Activated CD8-positive, alpha-beta memory T cell treated with anti-CD3 and anti-CD28 coated beads, Interleukin-2, amount 10 ng/mL, durations not matched to agents 7 days and 5 days (primary cell): ENCODE measurements at places on chromosomes 16 and 17. TPM values are rescaled to one million over a fixed set of nuclear protein-coding genes. Genes with fewer than 3 reads are reported as not detected.

GRCh38 chr16:83336603-83337002 lies 471.2 kb upstream of the HSBP1 start:
- no peak overlapping the region for H3K4me3 ChIP-seq
- H3K36me3 ChIP-seq, result no peaks in the 10 kb centered on the region
- no peaks in the 10 kb centered on the region for H3K27me3 ChIP-seq
- no peak overlapping the region for H3K27ac ChIP-seq

GRCh38 chr17:82440991-82441627 lies 9.4 kb downstream of the CYBC1 start:
- no peaks in the 10 kb centered on the region for H3K27me3 ChIP-seq
- DNase-seq, result no peak
- peaks cover 5% of the 10 kb centered on the region for H3K4me1 ChIP-seq

DNA sequence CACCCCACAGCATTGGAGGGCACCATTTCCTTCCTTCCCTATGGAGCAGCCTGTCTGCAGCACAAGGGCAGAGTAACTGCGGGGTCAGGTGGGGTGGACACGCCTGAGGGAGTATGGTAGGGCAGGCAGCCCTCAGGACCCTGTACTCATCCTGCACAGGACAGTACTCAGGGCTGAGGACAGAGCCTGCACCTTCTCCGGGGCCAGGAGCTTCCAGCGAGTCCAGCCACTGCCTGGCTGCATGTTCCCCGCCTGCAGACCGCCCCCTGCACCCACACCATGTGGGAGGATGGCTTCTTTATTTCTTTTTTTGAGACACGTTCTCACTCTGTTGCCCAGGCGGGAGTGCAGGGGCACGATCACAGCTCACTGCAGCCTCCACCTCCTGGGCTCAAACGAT lies 47.6 kb upstream of the CDC42EP4 start:
- DNase-seq, result no peak
- H3K4me3 ChIP-seq, result no peak overlapping the region

CPD gene
- 19.9 TPM for total RNA-seq

FBXO39 gene
- total RNA-seq, result 1.5 TPM

GRCh38 chr17:73617501-73617900 lies 26.7 kb downstream of the SDK2 start:
- H3K27ac ChIP-seq, result no peak overlapping the region
- no peak overlapping the region for H3K4me3 ChIP-seq
- H3K36me3 ChIP-seq, result peaks cover 2% of the 10 kb centered on the region

DNA sequence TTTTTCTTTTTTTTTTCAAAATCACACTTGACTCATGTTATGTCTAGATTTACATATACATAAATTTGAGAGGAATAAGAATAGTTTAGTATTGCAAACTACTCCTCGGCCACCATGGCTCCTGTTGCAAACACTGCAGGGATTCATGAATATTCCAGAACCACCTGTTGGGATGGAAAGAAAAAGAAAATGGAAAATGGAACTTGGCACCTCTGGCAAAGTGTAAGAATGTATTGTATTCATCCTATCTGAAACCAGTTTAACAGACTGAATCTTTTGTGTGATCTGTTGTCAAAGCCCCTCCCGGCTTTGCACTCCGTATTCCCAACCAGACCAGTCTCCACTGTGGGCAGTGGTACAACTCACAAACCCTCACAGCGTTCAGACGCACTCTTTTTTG lies 124.4 kb downstream of the SPECC1 start:
- H3K27me3 ChIP-seq, result no peaks in the 10 kb centered on the region
- H3K27ac ChIP-seq, result no peak overlapping the region
- H3K4me1 ChIP-seq, result no peaks in the 10 kb centered on the region
- H3K4me3 ChIP-seq, result no peak overlapping the region

DNA sequence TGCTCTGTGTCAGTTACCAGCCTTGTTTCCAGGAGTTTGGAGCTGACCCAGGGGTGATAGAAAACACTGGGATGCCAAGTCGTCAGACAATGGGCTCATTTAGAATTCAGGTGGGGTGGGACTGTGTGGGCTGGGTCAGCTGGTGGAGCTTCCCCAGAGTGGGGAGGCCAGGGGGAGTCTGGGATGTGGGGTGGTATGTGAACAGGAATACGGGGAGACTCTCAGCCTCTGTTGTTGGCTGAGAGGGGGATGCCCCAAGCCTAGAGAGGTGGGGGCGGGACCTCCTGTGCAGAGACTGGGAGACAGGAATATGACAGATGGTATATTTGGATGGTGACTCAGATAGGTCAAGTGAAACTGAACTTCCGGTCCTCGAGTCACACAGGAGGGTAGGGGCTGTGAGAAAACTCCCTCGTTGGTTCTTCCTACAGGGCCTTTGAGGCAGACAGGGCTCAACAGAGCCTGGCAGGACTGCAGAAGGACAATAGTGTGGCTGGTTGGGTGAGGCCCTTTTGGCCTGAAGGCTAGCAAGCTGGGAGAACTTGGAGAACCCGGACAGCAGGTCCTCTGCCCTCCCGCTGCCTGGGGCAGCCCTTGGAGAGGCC lies 23.7 kb downstream of the CDH1 start:
- H3K4me1 ChIP-seq, result peaks cover 44% of the 10 kb centered on the region
- H3K27me3 ChIP-seq, result peaks cover 10% of the 10 kb centered on the region
- no peak overlapping the region for H3K27ac ChIP-seq
- H3K36me3 ChIP-seq, result no peaks in the 10 kb centered on the region
- peak; percentile 55 for DNase-seq

DNA sequence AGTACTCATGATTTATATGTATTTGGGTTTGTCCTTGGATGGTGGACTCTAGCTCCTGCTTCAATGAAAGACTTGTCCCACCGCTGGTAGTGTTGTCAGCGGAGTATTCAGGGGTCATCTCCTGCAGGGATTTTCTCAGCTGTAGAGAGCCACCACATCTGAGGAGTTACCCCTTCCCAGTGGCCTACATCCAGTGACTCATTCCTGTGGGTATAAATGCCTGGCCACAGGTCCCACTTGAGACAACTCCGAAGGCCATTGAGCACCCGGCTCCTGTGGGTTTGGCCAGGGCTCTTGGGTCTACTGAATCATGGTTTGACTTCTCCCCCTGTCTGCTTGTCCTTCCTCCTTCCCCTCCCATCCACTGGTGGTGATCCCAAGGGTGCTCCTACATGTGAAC lies 34.6 kb upstream of the WSB1 start:
- H3K4me1 ChIP-seq, result no peaks in the 10 kb centered on the region
- no peak for DNase-seq
- peaks cover 13% of the 10 kb centered on the region for H3K27me3 ChIP-seq
- no peaks in the 10 kb centered on the region for H3K36me3 ChIP-seq
- H3K27ac ChIP-seq, result no peak overlapping the region
- H3K4me3 ChIP-seq, result no peak overlapping the region

GRCh38 chr17:18217412-18218015 lies 7.9 kb upstream of the LLGL1 start:
- no peak overlapping the region for H3K27ac ChIP-seq
- peak; percentile 84 for DNase-seq
- H3K36me3 ChIP-seq, result no peaks in the 10 kb centered on the region
- H3K4me3 ChIP-seq, result no peak overlapping the region

DNA sequence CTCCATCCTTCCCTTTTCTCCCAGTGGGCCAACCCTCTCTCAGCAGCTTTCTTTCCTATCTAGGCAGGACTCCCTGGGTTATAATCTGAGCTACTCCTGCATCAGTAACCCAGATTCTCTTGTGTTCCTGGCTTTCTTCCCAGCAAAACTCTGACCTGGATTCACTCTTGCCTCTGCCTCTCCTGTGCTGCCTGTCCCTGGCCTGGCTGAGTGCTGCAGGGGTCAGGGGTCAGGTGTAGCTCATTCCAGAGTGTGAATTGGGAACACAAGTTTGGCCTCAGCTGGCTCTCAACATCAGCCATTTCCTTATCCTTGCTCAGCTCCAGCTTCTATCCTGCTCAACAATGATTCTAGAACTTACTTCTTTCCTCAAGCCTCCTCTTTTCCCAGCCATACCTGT lies 2.5 kb upstream of the ST6GALNAC2 start:
- H3K27ac ChIP-seq, result no peak overlapping the region
- H3K27me3 ChIP-seq, result peaks cover 63% of the 10 kb centered on the region
- peaks cover 6% of the 10 kb centered on the region for H3K4me1 ChIP-seq
- no peak overlapping the region for H3K4me3 ChIP-seq
- no peaks in the 10 kb centered on the region for H3K36me3 ChIP-seq

DNA sequence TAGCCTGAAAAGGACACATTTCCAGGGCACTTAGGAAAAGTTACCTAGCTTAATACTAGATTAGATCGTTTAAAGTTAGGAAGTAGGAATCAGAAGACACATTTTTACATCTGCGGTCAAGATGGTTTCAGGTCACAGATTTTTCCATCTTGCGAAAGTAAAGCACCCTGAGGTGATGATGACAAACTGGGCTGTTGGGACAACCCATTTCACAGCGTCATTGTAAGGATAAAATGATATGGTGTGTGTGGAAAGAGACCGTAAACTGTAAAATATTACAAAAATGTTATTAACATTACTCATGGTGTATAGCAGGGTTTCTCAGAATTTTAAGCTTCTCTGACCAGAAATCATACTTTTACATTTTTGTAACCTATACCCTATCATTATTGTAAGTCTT lies 10.1 kb upstream of the MAP2K6 start:
- no peaks in the 10 kb centered on the region for H3K36me3 ChIP-seq
- no peaks in the 10 kb centered on the region for H3K27me3 ChIP-seq
- H3K27ac ChIP-seq, result no peak overlapping the region

C16orf46 gene
- total RNA-seq, result not detected

SLC6A2 gene
- not detected for total RNA-seq

- H3K36me3 ChIP-seq, result no peaks in the 10 kb centered on the region
- no peaks in the 10 kb centered on the region for H3K27me3 ChIP-seq
- H3K4me1 ChIP-seq, result peaks cover 2% of the 10 kb centered on the region
- no peak for DNase-seq
These were observed 4.8 kb downstream of the EVPL start for GRCh38 chr17:76022285-76022684.

GRCh38 chr16:50879873-50880695 lies 138.2 kb downstream of the CYLD start:
- no peak overlapping the region for H3K4me3 ChIP-seq
- DNase-seq, result peak; percentile 29
- H3K36me3 ChIP-seq, result no peaks in the 10 kb centered on the region
- peaks cover 12% of the 10 kb centered on the region for H3K27me3 ChIP-seq

DNA sequence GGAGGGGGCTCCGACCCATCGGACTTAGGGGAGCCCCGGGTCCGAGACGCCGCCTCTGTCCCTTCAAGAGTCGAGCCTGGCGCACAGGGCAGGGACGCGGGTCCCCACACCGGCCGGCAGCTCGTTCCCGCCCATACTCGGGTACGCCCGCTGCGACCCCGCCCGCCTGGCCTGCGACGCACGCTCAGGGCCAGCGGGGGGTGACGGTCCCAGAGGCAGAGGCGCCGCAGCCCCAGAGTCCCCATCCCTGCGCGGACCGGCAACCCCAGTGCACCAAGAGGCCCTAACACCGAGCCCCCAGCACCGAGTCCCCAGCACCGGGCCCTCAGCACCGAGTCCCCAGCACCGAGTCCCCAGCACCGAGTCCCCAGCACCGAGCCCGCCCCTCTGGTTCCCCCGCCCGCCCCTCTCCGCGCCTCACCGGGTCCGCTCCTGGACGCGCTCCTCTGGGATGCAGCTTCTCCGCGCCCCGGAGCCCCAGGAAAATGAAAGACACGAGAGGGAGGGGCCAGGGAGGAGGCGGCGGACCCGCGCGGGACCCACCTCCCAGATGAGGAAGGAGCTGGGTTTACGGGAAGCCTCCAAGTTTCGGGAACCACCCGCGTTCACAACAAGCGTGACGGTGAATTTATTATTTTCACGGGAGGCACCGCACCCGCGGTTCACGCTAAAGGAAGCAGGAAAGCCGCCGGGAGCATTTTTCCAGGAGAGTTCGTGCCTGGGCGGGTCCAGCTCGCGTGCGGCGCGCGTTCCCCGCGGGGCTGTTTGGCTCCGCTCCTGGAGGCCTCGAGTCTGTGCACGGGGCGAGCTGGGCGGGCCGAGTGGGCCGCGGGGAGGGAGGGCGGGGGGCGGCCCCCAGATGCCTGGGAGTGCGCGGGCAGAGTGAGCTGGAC lies at the start of gene SECTM1:
Gene SECTM1, minus strand, starts transcription at position 488 of the 893 bp plus-strand sequence. CDS start 6,526 bp downstream, outside the sequence.
- peaks cover 24% of the 10 kb centered on the region for H3K27me3 ChIP-seq
- H3K27ac ChIP-seq, result peak within 1 kb of the TSS; percentile 97
- H3K4me1 ChIP-seq, result peaks cover 26% of the 10 kb centered on the region
- DNase-seq, result no peak
- peak within 1 kb of the TSS; percentile 81 for H3K4me3 ChIP-seq

DNA sequence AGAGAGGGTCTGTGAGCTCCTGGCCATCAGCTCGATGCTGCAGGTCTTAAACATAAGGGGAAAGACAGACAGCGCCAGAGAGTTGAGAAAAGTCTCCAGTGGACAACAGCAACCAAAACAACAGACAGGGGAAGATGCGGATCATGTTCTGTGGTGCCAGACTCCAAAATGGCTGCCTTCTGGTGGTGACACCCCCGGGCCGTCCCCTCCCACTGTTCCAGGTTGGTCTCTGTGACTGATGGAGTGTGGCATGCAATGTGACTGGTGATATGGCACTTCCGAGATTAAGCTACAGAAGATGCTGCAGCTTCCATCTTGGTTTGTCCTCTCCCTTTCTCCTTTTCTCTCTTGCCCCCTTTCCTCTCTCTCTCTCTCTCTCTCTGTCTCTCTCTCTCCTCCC lies 40.4 kb upstream of the RBFOX3 start:
- no peak overlapping the region for H3K4me3 ChIP-seq
- no peaks in the 10 kb centered on the region for H3K4me1 ChIP-seq
- no peak overlapping the region for H3K27ac ChIP-seq
- peak; percentile 11 for DNase-seq

- H3K36me3 ChIP-seq, result no peaks in the 10 kb centered on the region
- H3K27me3 ChIP-seq, result no peaks in the 10 kb centered on the region
- H3K27ac ChIP-seq, result no peak overlapping the region
- no peaks in the 10 kb centered on the region for H3K4me1 ChIP-seq
- no peak overlapping the region for H3K4me3 ChIP-seq
These were observed 20.7 kb downstream of the CNTNAP4 start for GRCh38 chr16:76297941-76298340.

NPIPB8 gene
- 1.5 TPM for total RNA-seq

TNFRSF13B gene
- total RNA-seq, result not detected

DNA sequence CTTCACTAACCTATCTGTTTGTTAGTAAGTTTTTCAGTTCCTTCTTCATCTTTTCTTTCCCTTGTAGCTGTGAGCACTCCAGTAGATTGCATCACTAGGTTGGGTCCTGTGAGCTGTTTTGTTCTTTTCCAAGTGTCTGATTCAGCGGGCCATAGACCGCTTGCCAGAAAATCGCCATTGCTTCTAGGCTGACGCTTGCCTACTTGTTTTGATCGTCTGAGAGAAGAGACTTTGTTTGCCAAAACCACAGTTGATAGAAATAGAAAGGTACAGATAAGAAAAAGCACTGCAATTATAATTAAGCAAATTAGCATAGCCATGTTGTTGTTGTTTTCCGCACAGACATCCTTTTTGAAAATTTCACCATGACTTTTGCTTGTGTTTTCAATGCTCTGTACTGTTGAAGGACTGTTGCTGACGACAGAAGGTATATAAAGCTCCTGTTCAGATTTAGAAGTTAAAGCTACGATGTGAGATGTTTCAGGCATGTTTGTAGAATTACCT lies 3.1 kb downstream of the EVI2A start:
- DNase-seq, result peak; percentile 68
- H3K36me3 ChIP-seq, result peaks cover 33% of the 10 kb centered on the region
- peaks cover 39% of the 10 kb centered on the region for H3K4me1 ChIP-seq
- H3K27me3 ChIP-seq, result no peaks in the 10 kb centered on the region
- peak overlapping the region; percentile 96 for H3K27ac ChIP-seq

- H3K27me3 ChIP-seq, result no peaks in the 10 kb centered on the region
- peak within 1 kb of the TSS; percentile 82 for H3K4me3 ChIP-seq
- H3K36me3 ChIP-seq, result no peaks in the 10 kb centered on the region
- no peak for DNase-seq
These were observed at the start of gene VTN for GRCh38 chr17:28370035-28370743. TSS of gene VTN (minus strand) at chr17:28370307. CDS start at chr17:28370203, 104 bp downstream.
